ENCODE measurements at places on chromosomes 5 and 9.

DNA sequence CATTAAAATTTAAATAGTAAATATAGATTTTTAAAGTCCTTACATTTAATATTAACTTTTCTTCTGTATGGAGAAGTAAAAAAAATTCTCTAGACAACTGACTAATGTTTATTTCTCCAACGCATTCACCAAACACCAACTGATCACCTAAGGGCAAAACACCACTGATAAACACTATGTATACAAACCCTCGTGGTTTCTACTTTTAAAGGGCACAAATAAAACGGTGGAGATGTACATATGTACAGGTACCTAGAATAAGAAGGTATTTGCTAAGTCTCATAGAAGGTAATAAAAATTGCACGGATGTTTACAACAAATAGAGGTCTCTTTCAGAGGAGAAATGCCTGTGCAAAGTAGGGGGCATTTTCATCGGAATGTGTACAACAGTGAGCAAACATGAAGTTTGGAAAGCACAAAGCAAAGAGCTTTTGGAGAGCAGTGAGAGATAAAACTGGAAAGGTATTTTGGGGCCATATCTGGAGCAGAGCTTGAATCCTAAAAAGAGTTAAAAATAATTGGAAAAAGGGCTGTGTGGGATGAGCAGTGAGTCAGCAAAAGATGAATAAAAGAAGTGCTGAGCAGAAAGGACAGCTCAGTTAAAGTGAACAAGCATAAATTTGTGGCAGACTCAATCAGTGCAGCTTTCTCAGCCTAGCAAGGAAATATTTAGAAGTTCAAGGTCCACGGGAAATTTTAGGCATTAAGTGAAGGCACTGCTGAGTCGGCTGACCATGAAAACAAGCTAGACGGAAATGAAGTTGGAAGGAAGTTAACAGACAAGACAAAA, 160.0 kb downstream of the TMEM161B start:
- DNase-seq, result no peak

GRCh38 chr5:77272206-77272605, 61.7 kb downstream of the PDE8B start:
- DNase-seq, result no peak

- DNase-seq, result peak; percentile 83
Observed at GRCh38 chr5:74851684-74852353, 14.4 kb downstream of the FAM169A start.

DNA sequence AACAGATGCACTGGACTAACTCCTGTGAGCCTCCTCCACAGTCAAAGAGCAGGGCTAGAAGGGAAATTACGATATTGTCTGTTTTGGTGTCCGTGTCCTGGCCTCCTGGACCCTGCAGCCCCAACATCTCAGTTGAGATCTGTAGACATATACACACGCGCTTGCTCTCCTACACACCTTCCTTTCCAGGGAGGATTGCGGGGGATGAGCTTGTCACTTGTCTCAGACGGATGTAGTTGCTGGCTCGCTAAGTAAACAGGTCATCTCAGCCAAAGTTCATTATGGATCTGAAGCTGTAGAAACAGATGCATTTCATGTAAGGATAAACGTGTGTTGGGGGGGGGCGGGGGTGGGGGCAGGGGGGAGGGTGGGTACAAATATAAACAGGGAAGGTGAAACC, 549.3 kb downstream of the CCDC171 start:
- DNase-seq, result no peak

- no peak for DNase-seq
Observed at GRCh38 chr5:54680998-54681397, 163.4 kb downstream of the SNX18 start.
